ENCODE measurements at places on chromosomes 12 and 14. TPM values are rescaled to one million over a fixed set of nuclear protein-coding genes. Genes with fewer than 3 reads are reported as not detected.
A peak's percentile ranks its signal among the peaks of the same experiment; 100 is the strongest.

- peak; percentile 50 for DNase-seq
These were observed 70.2 kb downstream of the BTG1 start for GRCh38 chr12:92075425-92075914.

DNA sequence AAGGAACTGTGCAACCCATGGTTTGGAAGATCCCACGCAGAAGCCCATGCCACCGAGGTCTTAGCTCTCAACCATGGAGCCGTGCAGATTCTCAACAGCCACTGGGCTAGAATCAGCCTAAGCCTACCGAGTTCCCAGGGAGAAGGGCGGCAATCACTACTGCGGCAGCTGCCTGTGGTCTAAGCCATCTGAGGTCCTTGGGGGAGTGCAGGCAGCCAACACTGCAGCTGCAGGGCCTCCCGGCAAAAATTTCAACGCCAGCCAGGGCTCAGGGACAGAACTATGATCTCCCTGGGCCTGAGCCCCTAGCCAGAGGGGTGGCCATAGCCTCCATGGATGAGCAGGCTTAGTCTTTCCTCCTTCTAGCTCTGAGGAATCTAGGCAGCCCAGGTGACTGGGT lies 156.8 kb upstream of the CLEC14A start:
- no peak for DNase-seq

DNA sequence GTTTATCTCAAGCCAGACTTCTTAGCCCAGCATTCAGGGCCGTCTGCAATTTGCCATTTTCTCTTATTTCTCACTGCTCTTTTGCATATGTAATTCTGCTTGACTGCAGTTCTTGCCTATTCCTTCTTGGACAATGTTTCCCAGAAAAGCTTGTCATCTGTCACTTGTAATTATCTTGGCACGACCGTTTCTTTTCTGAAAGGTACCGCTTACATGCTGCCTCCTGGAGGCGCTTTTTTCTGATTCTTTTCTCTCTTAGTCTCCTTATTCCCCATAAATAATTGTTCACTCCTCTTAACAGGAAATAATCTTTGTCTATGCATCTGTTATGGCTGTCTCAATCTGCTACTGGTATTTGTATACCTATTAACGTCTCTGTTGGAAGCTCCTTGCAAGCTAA lies 1.2 kb upstream of the ALDH1L2 start:
- no peak for DNase-seq

DNA sequence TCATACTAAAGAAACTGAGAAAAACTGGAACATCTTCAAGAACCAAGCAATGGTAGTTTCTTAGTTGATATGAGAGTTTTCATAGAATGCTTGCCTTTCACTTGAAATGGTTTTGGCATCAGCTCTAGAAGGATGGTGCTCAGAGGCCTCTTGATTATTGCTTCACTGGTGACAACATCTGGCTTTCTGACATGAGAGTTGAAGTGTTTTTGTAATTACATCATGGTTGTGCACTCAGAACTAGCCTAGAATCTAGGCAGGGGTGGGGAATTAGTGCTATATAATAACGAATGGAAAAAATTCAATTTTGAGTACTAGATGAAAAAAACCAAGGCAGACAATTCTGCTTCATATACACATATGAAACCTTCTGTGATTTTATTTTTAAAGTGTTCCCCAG lies 172.8 kb upstream of the LMNTD1 start:
- no peak for DNase-seq

- no peak for DNase-seq
These were observed 319.8 kb downstream of the ALG10 start for GRCh38 chr12:34342048-34342447.

- no peak for DNase-seq
These were observed 14.4 kb downstream of the FAM222A start for GRCh38 chr12:109727746-109728726.

DNA sequence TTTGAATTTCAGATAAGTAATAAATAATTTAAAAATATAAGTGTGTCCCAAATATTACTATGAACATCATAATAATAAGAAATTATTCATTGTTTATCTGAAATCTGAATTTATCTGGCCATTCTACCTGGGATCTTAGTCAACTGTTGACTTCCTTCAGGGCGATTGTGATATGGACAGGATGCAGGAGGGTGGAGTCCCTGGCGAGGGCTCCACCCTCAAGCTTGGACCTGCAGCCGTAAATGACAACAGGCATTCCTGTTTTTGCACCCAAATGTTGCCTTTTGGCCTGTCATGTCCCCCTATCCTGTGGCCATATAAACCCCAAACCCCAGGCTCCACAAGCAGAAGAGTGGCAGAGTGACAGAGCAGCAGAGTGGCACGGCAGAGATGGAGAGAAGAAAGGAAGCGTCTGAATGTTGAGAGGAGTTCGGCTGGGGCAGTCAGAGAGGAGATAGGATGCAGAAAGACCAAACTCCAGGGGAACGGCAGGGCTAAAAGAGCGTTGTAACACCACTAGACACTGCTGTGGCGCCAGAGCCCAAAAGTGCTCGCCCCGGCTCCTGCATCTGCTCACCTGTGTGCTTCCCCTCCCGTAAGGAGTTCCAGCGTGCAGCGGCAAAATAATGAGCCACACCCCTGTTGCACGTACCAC lies 39.4 kb upstream of the FUT8 start:
- DNase-seq = no peak

DNA sequence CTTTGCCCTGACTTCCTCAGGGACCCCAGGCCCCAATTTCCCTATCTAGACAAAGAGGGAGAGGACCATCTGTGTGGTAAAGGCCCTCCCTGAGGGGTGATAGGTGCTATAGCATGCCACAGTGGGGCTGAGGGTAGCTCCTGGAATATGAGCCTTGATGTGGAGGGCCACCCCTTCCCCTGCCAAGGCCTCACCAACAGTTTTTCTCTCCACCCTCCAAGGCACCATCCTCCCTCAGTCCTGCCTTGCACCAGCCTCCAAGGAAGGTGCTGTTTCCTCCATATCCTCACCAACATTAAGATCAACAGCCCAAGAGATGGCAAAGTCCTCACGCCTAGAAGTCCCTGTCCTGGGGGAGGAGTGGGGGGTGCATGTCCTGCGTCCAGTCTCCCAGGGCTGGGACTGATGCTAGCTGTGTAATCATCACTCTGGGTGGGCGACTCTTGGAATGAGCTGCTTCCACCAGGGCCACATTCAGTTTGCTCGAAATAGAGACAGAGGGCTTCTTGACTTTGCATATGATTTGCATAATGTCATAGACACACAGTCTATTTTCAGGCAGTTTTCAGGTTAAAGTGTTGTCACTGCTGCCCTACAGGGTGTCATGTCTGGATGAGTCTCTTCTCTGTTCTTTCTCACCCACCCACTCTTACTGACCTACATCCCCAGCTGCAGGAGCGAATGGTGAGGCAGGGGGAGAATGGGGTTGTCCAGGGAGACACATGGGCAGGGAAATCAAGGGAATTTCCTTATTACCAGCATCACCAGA lies 17.4 kb downstream of the ACVRL1 start:
- no peak for DNase-seq

DNA sequence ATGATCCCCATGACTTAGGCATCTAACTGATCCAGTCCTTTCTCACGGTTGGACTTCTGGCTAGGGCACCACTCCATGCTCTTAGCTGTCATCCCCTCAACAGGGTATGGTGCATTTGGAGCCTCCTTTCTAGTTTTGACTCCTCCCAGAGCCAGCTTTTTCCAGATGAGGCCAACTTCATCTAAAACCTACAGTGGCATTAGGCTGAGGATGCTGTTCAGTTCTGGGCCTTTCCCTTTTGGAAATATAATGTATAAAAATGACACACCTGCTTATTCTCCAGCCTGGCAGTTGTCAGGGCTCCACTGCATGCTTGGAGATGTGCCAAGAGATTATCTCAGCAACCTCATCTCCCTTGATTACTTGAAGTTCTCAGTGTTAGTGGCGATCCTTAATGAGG lies 239.7 kb downstream of the EMP1 start:
- no peak for DNase-seq

- no peak for DNase-seq
These were observed 132.4 kb downstream of the GCH1 start for GRCh38 chr14:54769951-54770863.

DNA sequence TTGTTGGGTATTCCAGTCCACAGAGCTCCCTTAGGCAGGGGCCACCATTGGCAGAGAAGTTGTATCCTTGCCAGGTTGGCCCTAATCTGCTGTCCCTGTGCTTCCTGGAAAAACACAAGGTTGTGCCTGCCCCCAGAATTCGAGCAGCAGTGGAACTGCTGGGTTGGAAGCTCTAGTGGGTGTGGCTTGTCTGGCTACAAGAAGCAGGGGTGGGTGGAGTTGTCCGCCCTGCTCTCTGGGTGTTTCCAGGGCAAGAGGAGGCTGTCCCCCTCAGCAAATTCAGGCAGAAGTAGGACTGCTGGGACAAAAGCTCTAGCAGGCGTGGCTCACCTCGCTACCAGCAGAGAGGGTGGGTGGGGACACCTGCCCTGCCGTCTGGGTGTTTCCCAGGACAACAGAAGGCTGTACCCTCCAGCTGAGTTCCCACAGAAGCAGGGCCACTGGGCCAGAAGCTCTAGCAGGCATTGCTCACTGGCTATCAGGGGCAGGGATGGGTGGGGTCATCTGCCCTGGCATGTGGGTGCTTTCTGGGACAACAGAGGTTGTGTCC lies 72.8 kb upstream of the NPAS3 start:
- DNase-seq = peak; percentile 9

DNA sequence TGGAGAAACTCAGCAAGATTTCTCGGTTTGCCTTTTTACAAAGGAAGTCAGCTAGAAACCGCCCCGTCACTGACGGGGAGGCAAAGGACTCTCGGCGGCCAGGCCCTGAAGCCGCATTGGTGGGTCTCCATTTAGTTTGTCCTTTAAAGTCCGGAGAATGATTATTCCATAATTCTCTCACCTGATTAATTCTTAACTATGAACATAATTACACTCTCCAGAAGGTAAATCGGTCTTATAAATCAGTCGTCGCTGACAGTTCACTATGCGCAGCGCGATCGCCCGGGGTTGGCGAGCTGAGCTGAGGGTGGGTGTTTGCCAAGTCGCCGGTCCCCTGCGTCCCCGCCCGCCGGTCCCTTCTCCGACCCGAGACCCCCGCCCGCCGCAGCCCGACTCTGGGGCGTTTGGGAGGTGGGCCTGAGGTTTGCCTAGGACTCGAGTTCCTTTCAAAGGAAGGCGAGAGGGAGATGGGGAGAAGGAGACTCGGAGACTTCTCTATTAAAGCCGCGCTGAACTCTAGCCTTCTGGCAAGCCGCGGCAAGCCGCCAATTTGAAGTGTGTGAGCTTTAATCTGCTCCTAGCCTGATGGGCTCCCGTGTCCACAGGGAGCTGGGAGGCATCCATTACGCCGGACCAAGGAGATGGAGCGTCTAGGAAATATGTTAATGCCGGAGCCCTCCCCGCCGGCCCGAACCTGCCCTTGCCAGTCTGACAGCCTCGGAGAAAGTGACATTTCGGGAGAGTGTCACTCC lies 392.9 kb downstream of the NOVA1 start:
- no peak for DNase-seq

- DNase-seq = no peak
These were observed 6.7 kb upstream of the VASH1 start for GRCh38 chr14:76754586-76754985.

GRCh38 chr12:44511289-44511688 lies 364.8 kb downstream of the NELL2 start:
- DNase-seq = no peak

- peak; percentile 9 for DNase-seq
These were observed 257.3 kb upstream of the LRFN5 start for GRCh38 chr14:41349289-41349910.

- DNase-seq = peak; percentile 67
These were observed 77.9 kb downstream of the SPTB start for GRCh38 chr14:64801800-64802199.

- DNase-seq = no peak
These were observed 169.9 kb upstream of the HIF1A start for GRCh38 chr14:61525293-61526011.

DNA sequence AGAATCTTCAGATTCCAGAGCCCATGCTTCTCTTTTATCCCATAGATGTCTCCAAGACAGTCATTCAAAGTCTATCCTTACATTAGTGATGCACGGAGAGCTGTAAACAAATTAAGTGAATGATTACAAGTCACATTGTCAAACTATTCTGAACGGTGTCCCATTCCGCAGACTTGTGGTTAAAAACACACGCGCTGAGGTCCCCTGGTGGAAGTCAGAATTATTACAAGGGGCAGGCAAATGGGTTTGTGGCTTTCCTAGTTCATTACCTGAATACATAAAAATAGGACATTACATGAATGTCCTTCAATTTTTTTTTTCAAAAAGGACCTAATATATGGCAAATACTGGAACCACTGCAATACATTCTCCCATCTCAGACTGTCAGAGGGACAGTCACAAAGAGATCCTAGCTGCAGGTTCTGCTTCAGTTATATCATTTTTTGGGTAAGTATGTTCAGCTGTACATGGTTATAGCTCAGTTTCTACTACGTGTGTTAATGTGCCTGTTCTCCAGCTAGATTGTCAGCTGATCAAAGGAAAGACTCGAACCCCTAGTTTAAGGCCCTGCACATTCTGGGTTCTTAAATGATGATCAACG lies 53.1 kb upstream of the STON2 start:
- DNase-seq = peak; percentile 85

DNA sequence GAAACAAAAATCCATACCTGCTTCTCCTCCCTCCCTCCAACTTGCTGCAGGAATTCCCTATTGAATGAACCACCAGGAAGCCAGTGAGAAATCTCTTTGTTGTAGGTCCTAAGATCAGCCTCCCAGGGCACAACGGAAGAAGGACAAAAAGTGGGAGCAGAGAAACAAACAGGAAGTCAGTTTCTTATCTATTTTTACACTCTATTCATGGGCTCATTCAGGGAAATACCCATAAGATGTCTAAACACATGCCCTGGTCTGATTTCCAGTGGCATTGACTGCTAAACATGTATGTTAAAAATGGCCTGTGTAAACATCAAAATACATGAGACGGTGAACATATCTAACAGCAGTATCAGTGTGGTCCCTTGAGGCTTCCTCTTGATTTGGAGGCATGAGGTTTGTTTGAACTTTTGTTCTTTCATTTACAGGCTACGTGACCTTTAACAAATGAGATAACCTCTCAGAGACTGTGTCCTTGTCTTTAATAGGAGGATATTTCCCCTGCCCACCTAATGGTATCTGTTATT lies 18.8 kb downstream of the GPR65 start:
- DNase-seq = no peak

GRCh38 chr12:49026101-49026500 lies 7.5 kb upstream of the PRKAG1 start:
- DNase-seq = no peak

GRCh38 chr14:36454599-36455240 lies 65.3 kb downstream of the NKX2-1 start:
- DNase-seq = no peak

GRCh38 chr12:102501773-102502172 lies 21.4 kb upstream of the IGF1 start:
- DNase-seq = no peak

DNA sequence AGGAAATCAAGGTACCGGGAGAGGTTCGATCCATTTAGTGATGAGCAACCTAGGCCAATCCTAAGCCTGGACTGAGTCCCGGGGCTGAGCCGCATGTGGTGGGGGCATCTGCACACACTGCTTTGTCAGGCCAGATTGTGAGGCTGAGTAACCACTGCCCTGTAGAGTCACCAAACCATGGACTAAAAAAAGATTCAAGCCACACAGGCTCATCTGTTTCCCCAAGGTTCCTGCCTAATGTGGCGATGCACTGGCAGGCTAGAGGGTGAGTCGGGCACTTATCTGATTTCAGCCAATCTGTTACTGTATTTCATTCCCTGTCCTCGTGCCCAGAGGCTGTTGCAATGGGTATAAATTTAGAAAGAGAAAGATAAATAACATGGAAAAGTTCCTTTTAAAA lies 140.8 kb downstream of the TTC7B start:
- no peak for DNase-seq

Gene CAPZA3
- total RNA-seq = not detected

Gene SIX4
- total RNA-seq = 61.6 TPM

Gene PTPRR
- total RNA-seq = not detected

Gene JPH4
- total RNA-seq = not detected

Gene PRH2
- not detected for total RNA-seq

Gene SOAT2
- total RNA-seq = not detected

Gene ADGRD1
- not detected for total RNA-seq

All from Karpas-422 (cell line).